ENCODE measurements at places on chromosomes 6 and 20.

DNA sequence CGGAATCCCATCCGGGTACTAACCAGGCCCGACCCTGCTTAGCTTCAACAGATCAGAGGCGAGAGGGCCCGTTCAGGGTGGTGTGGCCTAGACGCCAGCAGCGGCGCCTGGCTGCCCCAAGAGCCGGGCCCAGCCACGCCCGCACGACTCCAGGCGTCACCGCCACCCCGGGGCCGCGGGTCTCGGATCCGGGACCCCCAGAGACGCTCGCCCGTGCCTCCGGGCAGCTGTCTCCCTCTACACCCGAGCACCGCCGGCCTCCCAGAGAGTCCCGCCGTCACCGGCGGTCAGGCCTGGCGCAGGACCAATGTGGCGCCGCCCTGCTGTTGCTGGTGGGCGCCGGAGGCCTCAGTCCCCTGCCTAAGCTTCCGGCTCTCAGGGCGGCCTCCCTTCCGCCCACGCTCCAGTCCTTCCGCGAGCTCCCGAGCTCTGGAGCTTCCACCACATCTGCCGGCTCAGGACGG is 441.2 kb upstream of the DEFB115 start:
- no peak for DNase-seq

DNA sequence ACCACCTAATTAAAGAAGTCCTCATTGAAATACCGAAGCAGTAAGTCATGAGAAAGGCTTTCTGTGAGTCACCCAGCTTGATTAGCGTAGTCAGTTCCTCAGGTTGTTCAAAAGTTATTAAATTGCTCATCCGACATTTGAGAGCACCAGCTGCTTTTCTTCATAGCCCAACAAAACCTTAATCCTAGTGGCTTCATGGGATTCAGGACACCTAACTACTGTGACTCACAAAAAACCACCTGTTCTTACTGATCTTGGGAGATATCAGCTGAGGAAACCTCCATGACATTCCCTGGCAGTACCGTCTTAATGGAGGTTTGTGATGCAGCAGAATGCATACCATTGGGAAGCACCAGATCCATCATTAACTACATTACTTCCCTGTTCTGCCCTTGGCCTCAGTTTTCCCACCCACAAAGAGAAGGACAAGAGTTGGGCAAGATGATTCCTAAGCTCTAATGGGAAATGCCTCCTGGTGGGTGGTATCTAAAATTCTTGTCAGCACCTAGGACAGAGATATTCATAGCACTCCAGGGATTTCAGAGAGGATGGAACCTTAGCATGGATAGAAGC is 103.8 kb downstream of the KHDC1L start:
- DNase-seq: peak; percentile 96

- DNase-seq: peak; percentile 1
These were observed 658.2 kb downstream of the PTPRT start for GRCh38 chr20:42531508-42531961.

DNA sequence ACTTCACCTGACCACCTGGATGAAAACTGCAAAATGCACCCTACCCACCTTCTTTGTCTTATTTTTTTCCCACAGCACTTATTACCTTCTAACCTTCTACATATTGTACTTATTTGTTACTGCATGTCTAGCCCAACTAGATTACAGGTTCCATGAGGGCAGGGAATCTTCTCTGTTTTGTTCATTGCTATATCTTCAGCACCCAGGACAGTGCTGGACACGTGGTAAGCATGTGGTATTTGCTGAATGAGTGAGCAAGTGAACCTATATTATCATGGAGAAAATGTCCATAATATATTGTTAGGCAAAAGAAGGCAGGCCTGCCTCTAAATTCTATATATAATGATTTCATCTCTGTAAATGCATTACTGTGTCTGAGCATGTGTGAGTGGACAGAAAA is 107.0 kb downstream of the TRERF1 start:
- DNase-seq: no peak

DNA sequence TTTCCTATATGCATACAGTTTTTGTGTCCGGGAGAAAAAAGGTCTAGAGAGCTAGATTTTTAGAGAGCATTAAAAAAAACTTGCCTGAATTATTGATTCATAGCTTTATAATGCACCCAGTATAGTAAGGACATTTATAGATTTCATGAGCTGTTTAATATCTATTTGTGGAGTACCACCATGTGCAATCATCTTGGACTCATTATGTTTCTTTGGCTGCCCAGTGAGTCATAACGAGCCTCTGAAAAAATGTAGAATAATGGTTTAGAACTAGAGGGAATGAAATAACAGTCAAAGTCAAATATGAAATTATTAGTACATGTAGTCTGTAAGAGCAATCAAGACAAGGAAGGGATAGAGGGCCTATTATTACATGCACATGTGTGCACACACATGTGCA is 350.0 kb downstream of the CD83 start:
- DNase-seq: peak; percentile 34

- DNase-seq: no peak
These were observed 22.4 kb downstream of the STK4 start for GRCh38 chr20:44988631-44989171.

- no peak for DNase-seq
These were observed 20.0 kb upstream of the LIN28B start for GRCh38 chr6:104936766-104937535.

- DNase-seq: no peak
These were observed 21.6 kb downstream of the SPAG4 start for GRCh38 chr20:35637276-35637675.

DNA sequence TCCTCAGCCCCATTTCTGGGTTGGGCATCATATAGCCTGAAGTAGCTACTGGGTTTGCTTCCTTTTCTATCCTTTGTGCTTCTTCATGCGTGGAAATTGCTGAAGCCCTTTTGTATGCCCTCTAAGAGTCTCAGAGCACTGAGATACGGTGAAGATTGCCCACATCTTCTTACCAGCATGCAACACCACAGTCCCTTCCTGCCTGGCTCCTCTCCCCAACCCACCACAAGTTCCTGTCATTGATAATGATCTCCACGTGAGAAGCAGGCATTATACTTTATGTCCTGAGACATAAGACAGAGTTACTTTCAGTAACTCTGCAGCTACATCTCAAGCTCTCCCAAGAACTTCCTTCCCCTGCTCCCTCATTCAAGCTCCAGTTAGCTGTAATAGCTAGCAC is 15.8 kb upstream of the PLCB4 start:
- DNase-seq: peak; percentile 76

DNA sequence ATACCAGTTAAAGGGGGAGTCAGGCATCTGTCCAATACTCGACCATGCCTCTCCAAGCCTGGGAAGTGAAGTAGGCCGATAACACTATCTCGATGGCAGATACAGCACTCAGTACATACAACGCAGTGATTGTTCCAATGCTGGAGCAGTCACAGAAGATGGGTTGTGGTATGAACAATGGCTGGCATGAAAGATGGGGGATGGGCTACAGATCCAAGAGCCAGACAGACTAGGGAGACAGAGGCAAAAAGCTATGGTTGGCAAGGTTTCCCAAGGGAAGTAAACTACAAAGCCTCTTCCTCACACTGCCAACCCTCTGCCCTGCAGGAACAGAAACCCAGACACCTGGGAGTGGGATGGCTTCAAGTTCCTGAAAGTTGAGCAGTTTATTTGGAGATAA is 19.2 kb downstream of the FKBP1A start:
- DNase-seq: no peak

DNA sequence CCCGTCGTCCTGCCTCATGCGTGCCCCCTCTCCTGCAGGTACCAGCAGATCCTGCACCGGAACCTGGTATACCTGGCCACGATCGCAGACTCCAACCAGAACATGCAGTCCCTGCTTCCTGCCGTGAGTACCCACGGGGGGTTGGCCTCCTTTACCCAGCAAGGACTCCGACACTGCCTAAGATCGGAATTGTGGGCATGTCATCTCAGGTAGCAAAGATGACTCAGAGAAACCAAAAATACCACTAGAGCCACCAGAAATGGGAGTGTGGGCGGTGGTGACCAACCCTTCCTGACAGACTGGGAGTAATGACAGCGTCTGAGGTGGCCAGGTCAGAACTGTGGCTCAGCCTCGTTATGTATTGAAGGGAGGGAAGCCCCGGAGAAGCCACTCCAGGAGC is 16.3 kb downstream of the SS18L1 start:
- peak; percentile 95 for DNase-seq

GRCh38 chr20:63359164-63359934 is 1.8 kb downstream of the CHRNA4 start:
- DNase-seq: no peak

DNA sequence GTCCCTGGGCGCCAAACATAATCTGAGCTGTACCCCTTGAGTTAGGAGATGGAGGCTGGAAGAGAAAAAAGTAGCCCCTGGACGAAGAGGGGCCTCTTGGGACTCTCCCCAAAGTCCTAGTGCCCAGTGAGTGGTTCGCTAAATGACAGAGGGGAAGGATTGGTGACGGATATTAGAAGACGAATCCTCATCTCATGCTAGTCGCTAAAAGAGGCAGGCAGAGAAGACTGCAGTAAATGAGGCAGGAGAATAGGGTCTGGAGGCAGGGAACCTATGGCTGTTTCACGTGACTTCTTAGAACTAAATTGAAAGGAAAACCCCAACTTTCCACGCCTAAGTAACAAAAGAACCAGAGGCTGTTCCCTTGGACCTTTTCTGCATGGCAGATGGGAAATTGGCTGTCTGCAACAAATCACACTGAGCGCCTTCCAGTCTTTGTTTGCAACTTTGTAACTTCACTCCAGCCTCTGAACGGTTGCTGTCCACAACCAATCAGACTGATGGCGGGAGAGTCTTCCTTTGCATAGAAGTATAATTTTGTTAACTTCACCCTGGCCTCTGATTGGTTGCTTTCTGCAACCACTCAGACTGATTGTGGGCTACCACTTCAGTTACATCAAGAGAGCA is 731 bp upstream of the RBL1 start:
- no peak for DNase-seq

- DNase-seq: no peak
These were observed 470.3 kb upstream of the JARID2 start for GRCh38 chr6:14775528-14775927.

DNA sequence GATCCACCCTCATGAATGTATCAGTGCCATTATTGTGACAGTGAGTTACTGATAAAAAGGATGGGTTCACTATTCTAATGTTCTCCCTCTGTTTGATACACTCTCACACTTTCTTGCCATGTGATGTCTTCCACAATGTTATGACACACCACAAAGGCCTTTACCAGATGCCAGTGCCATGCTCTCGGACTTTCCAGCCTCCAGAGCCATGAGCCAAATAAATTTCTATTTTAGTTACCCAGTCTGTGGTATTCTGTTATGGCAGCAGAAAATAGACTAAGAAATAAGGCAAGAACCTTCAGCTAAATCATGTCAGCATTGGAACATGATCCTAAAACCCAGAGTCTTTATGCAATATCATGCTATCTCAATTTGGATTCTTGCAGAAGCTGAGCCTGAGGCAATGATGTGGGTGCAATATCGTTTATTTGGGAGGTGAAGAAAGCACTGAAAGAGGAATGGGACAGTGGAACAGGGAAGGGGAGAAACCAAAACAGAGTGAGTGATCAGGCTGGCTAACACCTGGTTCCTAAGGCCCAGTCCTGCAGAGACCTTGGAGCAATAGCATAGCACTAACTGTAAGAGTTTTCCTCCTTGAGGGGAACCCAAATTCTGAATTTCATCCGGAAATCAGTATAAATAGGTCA is 130.4 kb upstream of the LRFN2 start:
- DNase-seq: peak; percentile 14
